ENCODE measurements at places on chromosomes 13 and 19. TPM values are rescaled to one million over a fixed set of nuclear protein-coding genes. Genes with fewer than 3 reads are reported as not detected.

Gene RPS15
- total RNA-seq, result 872 TPM

Gene ZSCAN4
- total RNA-seq, result not detected

Gene TDRD12
- total RNA-seq, result 0.13 TPM

Gene C19orf67
- not detected for total RNA-seq

Gene ADM5
- total RNA-seq, result 2.3 TPM

Gene OR4F17
- total RNA-seq, result not detected

Gene RTBDN
- not detected for total RNA-seq

Gene ZNF575
- total RNA-seq, result 3.9 TPM

Gene APOC4
- total RNA-seq, result not detected

Gene ZNF71
- 5.0 TPM for total RNA-seq

Gene CYP2A6
- total RNA-seq, result not detected

Gene SLITRK5
- total RNA-seq, result 0.07 TPM

Gene ZNF66
- 10.6 TPM for total RNA-seq

Gene ZNF577
- 8.5 TPM for total RNA-seq

Gene GPR18
- 25.5 TPM for total RNA-seq

Gene KIR2DL4
- total RNA-seq, result 7.3 TPM

Gene DHX34
- total RNA-seq, result 25.9 TPM

Gene PCDH20
- not detected for total RNA-seq

Gene ZFP14
- 7.4 TPM for total RNA-seq

Gene NLRP7
- total RNA-seq, result not detected

Gene S1PR5
- total RNA-seq, result 368 TPM

Gene ZNF728
- total RNA-seq, result not detected

Gene KCNC3
- total RNA-seq, result 3.2 TPM

Gene ANGPTL8
- total RNA-seq, result not detected

Gene RASL11A
- 1.4 TPM for total RNA-seq

Gene KLF2
- 377 TPM for total RNA-seq

Measured in natural killer cell (primary cell).